T1000 (cell line): ENCODE measurements at places on chromosomes 5 and 9.

GRCh38 chr9:69149321-69149807 is 24.7 kb upstream of the TJP2 start:
- DNase-seq, result no peak

- no peak for DNase-seq
Measured at GRCh38 chr9:133784731-133785561, 46.8 kb upstream of the SARDH start.

GRCh38 chr5:100615362-100615761 is 80.2 kb downstream of the FAM174A start:
- no peak for DNase-seq

- no peak for DNase-seq
Measured at GRCh38 chr5:124652892-124653441, 93.5 kb downstream of the ZNF608 start.

DNA sequence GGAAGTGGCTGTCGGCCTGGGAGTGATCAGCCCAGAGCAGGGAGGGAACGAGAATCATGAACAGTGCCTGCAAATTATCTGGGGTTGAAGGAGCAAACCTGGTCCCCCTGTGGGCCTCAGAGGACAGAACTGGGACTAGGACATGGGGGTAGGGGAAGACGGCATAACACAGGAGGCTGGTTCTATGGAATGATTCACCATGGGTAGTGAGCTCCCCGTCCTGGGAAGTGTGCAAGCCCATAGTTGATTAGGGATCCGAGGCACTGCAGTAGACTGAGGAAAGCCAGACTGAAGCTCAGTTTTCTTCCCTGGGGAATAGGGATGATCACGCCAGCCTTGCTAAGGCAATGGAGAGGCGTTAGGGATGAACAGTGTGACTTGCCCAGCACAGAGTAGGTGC is 5.6 kb downstream of the ADGRD2 start:
- DNase-seq, result no peak

DNA sequence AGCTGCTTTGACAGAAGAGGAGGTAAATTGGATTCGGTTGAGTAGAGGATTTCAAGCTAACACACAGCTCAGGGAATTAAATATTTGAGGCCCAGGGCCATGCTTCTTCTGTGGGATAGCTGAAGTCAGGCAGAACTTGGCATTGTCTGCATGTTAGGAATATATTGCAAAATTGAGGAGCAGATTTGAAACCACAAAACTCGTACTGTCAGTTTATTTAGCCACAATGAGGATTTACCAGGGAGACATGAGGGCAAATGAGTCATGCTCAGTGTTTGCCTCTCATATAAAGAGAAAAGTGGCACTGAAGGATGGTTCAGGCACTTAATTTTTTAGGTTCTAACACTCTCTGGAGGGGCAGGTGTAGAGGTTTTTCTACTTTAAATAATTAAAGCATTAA is 83.0 kb upstream of the PRLR start:
- DNase-seq, result peak; percentile 24

DNA sequence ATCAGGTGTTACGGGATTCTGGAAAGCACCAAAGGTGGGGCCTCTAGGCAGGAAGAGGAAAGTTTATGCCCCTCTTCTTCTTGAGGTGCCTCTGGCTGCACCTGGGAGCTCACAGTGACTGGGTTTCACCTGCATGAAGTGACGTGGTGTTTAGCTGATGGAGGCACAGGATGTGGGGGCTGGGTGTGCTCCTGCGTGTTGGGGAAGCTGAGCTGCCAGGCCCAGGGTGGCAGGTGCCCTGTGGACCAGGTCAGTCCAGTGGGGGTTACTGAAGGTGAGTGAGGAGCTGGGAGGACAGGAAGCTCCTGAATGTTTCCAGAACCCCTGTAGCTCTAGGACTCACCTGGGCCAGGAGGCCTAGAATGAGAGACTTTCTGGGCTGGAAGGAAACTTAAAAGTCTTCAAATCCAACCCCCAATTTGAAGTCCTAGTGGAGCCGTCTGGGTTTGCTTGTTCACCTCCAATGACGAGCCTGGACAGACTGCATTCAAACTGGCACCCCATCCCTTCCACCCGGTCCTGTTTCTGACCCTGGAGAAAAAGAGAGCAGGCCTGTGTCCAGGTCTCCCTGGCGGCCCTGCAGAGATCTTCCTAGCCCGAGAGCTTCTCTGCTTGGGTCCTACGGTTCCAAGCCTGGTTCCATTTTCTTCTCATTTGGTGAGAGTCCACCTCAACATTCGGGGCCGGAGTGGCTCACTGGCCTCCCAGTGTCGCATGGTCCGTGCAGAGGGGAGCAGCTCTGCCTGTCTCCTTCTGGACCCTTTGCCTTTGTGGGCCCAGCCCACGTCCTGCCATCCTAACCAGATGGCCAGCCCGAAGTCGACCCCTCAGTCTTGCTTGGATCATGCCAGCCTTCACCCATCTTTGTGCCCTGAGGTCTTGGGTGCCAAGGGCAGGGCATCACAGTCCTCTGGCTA is 22.3 kb downstream of the TRAF1 start:
- DNase-seq, result no peak

DNA sequence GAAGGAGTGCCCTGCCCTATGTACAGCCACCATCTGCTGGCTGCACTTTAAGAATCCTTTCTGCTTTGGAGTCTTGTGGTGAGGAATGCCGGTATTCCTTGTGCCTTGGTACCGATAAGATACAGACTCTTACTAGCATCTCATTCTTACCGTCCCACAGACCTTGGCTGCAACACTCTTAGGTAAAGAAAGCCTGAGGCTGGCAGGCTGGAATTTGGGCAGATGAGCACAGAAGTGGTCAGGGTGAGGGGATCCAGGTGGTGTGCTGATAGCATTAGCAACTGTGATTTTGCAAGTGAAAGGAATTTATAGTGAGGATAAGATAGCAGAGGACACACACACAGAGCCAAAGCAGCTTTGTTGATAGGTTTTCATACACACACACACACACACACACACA is 198.1 kb downstream of the ENC1 start:
- no peak for DNase-seq

- DNase-seq, result no peak
Measured at GRCh38 chr5:51664491-51665250, 281.4 kb downstream of the ISL1 start.

DNA sequence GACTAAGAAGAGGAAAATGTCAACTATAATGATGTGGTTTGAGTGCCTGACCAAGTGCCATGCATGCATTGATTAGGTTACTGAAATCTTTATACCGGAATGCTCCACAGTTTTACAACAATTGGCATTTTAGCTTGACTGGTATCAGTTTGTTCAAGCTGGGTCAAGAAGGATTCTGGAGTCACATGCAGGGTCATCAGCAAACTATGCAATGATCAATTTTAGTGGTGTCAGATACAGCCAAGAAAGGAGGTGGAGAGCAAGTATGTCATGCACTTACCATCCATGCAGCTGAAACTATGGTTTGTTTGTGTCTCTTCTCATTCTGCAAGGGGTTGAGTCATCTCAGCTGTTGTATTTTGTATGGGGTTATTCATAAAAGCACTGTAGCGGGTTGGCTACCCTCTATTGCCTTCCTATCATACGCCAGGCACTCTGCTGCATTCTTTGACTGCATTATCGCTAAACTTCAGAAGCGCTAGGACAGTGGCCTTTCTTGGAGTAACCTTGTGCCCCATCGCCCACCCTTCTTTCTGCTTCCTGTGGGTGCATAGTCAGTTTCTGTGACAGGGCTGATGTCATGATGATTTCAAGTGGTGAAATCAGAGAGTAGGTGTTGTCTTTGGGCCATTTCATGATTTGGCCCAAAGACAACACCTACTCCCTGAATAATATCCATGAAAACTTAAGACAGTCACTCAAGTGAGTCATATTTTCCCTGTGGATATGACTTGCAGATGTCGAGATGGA is 145.4 kb downstream of the MTX3 start:
- peak; percentile 51 for DNase-seq

DNA sequence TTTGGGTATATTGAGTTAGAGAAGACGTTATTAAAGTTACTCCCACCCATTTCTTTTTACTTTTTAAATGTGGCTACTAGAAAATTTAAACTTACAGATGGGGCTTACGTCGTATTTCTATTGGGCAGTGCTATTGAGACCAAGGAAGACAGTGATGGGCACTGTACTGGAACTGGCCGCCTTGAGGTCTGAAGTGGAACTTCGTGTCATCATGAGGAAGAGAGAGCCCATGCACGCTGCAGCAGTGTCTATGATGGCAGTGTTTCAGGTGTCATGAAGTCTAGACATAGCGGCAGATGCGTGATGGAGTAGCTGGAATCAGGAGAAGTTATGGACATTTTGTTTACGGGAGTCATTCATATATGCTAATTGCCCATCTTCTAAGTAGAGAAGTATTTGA is 143.7 kb downstream of the LRRC70 start:
- no peak for DNase-seq

DNA sequence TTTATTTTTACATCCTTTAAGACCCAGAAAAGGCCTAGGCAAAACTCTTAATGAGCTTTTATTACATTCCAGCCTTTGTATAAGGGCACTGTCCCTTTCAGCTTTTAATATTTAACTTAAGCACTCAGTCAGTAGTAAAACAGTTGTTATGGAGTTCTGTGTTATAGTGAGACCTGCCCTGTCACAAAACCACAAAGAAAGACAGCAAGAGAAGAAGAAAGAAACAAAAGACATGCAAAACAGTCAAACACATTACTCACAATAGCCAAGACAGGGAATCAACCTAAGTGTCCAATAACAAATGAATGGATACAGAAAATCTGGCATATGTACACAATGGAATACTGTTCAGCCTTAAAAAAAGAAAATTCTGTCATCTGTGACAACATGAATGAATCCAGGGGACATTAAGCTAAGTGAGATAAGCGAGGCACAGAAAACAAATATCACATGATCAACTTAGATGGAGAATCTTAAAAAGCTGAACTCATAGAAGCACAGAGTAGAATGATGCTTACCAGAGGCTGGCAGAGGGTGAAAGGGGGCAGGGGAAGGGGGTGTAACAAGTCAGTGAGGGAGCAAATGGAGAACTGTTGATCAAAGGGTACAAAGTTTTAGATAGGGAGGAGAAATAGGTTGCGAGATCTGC is 63.8 kb upstream of the CCNG1 start:
- no peak for DNase-seq

GRCh38 chr5:33530183-33531036 is 89.6 kb downstream of the TARS1 start:
- no peak for DNase-seq

DNA sequence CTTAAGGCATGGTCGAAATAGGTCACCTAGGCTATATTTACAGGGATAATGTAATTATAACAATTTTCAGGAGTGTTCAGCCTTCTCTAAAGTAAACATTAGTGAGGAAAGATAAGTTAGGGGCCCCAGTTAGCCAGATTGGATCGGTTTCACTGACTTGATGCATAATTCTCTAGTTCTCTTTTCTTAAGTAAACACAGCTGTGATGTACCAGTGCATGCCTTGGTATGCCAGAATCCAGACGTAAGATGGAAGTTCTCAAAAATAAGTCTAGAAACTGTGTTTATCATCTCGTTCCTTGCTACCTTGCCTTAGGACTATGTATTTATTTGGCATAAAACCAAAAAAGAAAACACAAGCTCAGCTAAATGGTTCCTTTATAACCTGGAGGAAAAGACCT is 442.2 kb upstream of the CLINT1 start:
- DNase-seq, result no peak

DNA sequence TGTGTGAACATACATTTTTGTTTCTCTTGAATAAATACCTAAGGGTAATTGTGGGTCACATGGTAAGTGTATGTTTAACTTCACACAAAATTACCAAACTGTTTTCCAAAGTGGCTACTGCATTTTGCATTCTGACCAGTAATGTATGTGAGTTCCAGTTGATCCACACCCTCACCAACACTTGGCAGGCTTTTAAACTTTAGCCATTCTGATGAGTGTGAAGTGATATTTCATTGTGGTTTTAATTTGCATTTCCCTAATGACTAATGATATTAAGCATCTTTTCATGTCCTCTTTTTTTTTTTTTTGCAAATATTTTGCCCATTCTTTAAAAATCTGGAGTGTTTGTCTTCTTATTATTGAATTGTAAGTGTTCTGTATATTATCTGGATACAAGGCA is 53.5 kb upstream of the MAST4 start:
- no peak for DNase-seq

DNA sequence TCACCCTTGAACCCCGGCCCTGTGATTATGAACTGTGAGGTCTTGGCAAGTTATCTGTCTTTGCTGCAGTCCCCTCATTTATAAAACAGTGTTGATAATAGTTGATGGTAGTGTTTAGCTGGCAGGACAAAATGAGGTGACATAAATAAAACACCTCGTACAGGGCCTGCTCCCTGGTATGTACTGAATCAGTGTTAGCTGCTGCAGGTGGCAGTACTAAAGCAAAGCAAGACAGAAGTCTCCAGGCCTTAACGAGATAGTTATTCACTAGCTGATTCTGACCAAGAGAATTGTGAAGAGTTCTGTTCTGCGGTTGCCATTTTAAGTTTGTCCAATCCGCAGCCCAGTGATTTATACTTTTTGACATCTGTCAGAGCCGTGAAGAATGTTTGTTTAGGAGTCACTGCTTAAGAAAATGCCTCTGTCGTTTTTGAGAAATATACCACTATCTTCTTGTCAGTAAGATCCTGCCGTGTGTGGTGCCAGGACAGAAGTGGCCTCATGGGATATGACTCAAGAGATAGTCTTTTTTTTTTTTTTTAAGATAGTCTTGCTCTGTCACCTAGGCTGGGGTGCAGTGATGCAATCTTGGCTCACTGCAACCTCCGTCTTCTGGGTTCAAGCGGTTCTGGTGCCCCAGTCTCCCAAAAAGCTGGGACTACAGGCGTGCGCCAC is 75.9 kb downstream of the KDM4C start:
- no peak for DNase-seq

DNA sequence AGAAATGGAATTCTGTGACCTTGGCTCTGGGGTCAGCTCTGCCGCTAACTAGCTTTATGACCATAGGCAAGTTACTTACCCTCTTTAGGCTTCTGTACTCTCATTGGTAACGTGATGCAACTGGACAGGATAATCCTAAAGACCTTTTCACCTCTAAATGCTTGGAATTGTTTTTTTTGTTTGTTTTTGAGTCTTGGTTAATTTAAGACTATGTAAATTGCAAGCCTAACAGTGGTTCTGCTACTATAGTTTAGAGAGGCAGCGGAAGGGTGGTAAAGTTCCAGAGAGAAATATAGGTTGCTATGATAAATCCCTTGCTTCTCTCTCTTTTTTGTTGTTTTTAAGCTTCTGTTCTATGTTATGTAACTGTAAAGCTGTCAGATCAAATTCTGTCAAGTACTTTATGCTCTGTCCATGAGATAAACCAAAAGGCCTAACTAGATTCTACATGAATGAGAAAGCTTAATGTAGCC is 17.6 kb downstream of the FAM169A start:
- DNase-seq, result no peak

GRCh38 chr9:112120439-112120925 is 54.6 kb downstream of the SUSD1 start:
- DNase-seq, result no peak

GRCh38 chr9:79264041-79264440 is 307.7 kb upstream of the TLE4 start:
- no peak for DNase-seq
